ENCODE measurements at places on chromosomes 3 and 15.

- no peak for DNase-seq
Measured at GRCh38 chr3:27426926-27427325, 57.3 kb downstream of the SLC4A7 start.

DNA sequence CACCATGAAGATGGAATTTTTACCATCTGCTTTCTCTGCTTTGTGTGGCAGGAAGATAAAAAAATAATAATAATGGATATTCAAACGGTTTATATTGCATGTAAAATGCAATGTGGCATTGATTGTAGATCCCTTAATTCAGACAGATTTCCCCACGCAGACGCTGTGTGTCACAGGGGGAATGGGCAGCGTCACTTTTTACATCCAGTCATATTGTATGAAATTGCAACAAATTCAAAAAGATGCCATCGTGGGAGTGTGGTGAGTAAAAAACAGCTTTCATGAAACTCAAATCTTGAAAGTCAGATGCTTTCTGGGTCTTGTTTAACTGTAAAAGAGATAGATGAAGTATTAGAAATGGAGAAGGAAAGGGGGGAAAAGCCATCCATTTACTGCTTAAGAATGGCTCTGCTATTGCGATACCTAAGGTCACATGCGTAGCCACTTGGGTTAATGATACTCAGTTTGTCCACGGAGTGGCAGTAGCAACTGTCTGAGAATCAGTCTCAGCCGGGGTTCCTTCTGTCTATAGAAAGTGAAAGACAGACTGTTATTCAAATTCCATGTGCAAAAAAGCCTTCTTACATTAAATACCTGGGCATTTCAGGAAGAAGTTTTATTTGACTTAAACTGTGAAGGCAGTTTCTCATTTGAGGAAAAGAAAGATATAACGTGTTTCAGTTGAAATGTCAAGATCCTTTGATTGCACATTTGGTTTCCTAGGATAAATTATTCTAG lies 28.5 kb downstream of the BTD start:
- DNase-seq = no peak

DNA sequence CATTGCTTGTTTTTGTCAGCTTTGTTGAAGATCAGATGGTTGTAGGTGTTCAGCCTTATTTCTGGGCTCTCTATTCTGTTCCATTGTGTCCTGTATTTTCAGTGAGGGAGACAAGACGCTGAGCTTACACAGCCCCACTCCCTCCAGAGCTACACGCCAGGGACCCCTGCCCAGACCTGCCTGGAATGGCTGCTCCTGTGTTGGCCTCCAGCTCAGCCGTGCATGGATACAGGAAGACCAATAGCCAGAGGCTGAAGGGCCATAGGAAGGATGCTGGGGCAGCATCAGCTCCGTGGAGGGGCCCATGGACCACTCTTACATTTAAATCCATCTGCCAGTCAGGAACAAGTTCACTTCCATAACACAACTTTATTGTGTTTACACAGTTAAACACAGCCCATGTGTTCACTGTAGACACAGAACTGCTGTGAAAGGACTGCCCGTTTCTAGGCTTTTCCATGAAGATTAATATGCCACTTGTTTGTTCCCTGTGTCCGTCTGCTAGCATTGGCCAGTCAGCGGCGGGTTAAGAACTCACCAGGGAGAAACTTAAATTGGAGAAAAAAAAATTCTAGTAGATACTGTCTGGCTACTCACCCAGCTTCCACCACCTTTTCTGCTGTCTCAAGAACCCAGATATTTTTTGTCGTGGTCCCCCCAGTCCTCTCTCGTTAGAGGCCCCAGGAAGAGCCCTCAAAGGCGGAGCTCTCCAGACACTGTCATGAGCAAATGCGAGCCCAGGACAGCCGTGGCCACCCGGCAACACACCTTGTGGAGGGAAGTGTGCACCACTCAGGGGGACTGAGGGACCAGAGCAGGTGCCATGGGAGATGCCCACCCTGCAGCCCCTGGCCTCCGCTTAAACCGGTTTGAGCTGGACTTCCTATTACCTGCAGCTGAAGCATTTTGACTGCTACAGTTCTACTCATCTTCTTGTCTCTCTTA lies 142.3 kb upstream of the MEF2A start:
- no peak for DNase-seq

- no peak for DNase-seq
Measured at GRCh38 chr15:63985221-63986184, 60.8 kb downstream of the DAPK2 start.

DNA sequence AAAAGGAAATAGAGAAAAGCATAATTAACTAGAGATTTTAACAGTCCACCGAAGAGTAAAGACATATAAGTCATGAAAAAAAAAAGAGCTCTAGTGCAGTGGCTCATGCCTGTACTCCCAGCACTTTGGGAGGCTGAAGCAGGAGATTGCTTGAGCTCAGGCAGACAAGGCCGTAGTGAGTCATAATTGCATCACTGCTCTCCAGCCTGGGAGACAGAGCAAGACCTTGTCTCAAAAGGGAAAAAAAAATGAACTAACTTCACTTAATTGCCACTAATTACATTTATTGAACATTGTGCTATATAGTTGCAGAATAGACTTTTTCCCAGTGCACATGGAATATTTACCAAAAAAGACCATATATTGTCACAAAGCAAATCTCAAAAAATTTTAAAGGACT lies 221.8 kb downstream of the CBLB start:
- no peak for DNase-seq

GRCh38 chr15:88894819-88895767 lies at the start of gene HAPLN3:
HAPLN3 (minus strand) TSS chr15:88895544; CDS start chr15:88887298, 8,246 bp downstream.
- DNase-seq = no peak

DNA sequence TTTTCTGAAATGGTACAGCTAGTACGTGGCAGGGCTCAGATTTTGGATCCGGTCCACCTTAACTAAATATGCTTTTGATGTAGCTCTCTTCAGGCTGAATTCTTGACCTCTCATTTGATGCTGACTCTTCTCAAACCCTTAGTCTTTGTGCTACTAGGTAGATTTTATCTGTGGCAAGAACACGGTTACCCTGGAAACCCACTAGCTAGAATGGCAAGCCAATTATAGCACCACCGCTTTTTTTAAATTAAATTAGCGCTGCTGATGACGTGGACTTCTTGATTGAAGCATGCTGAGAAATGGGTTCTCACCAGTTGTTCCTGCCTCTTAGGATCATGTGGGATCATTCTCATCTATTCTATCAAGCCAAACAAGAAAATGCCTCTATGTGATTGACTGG lies 421.5 kb downstream of the LPP start:
- DNase-seq = no peak

DNA sequence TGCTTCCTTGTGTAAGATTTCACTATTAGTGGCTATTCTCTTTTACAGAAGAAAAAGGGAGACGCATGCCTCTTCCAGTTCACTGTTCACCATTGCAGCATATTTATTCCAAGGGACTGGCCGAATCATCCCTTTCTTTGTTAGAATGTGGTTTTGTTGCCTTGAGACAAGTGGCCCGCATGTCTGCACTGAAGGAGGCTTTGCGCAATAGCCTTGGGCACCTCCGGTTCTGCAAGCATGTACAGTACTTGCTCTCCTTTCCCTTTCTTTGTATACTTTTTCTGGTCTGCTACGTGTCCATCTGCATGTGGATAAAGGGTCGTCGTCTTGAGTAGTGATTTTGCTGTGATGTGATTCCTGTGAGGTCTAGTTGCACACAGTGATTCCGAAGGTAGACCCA lies 43.0 kb downstream of the FLNB start:
- no peak for DNase-seq

DNA sequence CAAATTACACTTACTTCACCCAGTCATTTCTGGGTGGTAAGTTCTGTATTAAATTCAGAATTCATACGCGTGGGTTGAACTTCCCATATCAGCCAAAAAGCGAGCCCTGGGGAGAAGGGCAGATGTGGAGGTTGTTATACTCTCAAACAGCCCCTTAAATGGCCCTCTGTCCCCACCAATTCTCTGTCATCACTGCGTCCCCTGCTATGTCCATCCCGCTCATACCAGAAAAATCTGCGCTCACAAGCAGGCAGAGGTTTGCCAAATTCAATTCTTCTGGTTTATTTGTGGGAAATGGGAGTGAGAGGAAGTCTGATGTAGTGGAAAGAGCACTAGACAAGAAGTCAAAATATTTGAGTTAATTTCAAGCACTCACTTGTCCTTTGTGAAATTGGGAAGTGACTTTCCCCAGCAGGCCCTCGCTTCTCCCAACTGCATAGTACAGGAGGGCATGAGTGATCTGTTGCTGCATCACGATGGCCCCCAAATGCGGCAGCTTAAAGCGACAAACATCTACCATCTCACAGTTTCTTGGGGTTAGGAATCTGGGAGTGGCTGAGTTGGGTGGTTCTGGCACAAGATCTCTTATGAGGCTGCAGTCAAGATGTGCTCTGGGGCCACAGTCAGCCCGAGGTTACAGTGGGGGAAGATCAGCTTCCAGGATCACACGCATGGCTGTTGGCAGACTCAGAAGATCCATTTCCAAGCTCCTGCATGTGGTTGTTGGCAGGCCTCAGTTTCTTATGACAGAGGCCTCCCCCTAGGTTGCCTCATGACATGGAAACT lies 67.7 kb downstream of the CPN2 start:
- no peak for DNase-seq

DNA sequence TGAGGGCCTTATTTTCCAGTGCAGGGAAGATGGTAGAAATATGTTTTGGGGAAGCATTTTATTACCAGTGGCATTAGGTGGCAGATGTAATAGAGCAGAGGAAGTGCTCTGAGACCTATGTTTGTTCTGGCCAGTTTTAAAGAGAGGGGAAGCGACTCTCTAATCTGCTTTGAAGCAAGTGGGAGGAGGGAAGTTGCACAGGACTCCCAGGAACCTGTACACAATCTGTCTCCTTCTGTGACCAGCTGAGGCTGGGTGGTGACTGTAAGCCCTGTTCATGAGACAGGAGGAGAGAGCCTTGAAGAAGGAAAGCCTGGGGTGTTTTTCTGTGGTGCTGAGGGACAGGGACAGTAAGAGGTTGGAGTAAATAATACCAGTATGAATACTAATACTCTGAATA lies 60.5 kb downstream of the LPP start:
- DNase-seq = no peak

GRCh38 chr3:9945358-9945757 lies 6.8 kb downstream of the PRRT3 start:
- no peak for DNase-seq

DNA sequence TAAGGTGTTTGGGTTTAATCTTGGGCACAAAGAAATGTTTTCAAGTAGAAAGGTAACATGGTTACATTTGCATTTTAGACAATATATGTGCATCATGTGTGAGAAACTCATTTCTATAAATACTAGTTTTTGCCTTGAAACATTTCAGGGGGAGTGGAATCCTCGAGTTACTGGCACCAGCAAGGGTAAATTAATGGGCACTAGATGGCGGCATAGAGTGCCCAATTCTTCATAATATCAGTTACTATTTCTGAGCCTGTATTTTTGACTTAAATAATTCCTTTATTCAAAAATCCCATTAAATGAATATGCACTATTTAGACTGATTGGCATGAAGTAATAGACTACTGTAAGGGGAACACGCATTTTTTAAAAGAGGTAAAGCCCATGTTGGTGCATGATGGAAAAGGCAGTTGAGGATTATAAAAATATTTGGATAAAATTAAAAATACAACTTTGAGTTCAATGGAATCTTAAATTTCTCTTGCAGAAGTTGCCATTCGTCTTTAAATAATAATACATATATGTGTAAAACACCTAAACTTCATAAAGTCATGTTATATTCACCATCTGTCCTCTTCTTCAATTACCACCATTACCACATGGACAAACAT lies 106.3 kb downstream of the ZBTB20 start:
- DNase-seq = no peak

DNA sequence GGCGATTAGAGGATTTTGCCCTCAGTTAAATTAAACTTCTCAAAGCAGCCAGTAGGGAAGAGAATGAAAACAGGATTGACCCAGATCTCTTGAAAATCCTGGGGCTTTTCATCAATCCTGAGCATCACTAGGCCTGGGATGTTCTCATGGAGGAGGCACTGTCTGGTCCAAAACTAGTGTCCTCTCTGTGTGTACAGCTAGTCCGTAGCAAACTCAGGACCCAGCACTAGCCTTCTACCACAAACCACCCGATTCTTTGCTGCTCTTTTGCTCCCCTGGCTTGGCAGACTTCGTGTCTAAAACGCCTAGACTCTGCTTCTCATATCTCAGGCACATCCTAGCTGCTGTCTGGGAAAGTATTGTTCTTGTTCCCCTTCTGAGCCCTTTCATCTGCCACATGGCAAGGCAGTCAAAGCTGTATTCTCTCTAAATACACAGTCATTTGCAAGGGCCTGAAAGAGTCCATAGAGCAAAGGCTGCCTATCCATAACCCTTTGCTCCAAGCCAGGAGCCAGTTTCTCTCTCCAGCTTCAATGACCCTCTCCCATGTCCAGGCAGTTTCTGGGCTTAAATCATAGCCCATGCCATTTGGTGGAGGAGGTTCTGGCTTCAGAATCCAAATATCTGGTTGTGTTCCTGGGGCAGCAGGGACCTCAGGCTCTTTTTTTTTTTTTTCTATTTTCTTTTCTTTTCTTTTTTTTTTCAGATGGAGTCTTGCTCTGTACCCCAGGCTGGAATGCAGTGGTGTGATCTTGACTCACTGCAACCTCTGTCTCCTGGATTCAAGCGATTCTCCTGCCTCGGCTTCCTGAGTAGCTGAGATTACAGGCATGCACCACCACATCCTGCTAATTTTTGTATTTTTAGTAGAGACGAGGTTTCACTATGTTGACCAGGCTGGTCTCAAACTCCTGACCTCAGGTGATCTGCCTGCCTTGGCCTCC lies 52.4 kb downstream of the CDC25A start:
- DNase-seq = no peak

DNA sequence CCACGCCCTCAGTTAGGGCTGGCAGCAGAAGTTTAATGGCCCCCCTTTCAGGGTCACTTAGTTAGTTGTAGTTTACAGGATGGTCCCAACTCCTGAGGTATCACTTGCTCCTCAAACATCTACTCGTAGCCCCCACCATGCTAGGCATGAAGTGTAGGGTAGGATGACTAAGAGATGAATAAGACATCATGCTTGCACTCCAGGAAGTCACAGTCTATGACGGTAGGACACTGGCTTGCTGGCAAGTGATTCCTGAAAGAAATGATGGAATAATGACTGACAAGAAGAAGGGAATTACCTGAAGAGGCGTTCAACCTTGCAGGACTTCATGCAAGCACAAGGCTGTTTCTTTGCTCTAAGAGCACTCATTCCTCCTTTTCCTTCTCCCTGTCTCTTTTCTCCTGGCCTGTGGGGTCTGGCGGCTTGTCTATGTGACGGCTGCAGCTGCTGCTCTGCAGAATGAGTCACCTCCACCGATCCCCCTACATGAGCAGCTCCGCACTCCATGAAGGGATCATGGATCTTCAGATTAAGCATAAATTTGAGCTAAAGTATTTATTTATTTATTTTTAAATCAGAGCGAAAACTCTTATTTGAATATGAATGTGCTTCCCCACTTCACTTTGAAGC lies 82.9 kb upstream of the BOC start:
- no peak for DNase-seq
